ENCODE measurements at places on chromosomes 2 and 18. TPM values are rescaled to one million over a fixed set of nuclear protein-coding genes. Genes with fewer than 3 reads are reported as not detected.

Gene IKZF2
- 3.9 TPM for polyA plus RNA-seq

GRCh38 chr18:45168866-45169600 is 446.2 kb upstream of the SLC14A2 start:
- DNase-seq: peak; percentile 51

Gene VWC2L
- polyA plus RNA-seq: not detected

GRCh38 chr2:206260188-206261012 is 14.1 kb upstream of the ZDBF2 start:
- DNase-seq: no peak

DNA sequence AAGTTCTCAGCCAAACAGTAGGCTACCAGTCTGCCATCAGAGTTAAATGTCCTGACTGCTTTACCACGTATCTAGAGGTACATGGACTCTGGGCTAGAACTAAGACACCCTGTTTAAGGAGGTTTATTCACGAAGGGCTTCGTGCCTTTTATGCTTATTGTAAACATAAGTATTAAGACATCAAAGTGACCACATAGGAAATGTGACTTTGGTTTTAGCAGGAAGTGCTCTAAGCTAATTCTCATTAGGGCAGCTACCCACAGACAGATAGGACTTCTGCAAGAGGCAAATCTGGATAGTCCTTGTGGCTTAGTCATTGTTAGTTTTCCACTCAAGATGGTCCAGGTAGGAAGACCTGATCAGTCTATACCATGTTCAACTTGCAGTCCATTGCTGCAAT is 233.3 kb upstream of the MGAT5 start:
- no peak for DNase-seq

DNA sequence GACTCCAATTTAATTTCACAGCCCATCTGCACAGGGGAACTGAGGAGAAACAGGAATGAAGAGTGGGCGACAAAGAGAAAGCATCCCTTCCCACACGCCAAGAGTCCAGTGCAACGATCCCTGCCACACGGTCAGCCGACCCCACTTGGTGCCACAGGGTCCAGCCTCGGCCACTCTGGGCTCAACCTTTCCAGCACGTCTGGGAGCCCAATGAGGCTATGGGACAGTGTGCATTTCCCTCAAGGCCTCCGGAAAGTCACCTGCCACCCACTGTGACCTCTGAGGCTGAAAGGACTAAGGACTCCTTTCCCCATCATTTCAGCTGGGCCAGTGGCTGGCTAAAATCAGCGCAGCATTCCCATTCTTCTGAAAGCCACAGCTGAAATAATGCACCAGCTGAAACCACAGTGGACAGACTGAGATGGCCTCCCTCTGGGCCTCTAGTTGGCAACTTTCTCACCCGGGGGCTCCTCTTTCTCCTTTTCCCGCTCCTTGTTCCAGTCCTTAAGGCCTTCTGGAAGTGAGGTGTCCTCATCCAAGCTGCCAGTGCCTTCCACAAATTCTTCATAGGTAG is 21.2 kb downstream of the TUBB6 start:
- DNase-seq: no peak
